ENCODE measurements at places on chromosomes 4 and X. TPM values are rescaled to one million over a fixed set of nuclear protein-coding genes. Genes with fewer than 3 reads are reported as not detected.
A peak's percentile ranks its signal among the peaks of the same experiment; 100 is the strongest.

Gene CPLX1
- 2.7 TPM for total RNA-seq

Gene VAMP7
- total RNA-seq = 29.5 TPM

DNA sequence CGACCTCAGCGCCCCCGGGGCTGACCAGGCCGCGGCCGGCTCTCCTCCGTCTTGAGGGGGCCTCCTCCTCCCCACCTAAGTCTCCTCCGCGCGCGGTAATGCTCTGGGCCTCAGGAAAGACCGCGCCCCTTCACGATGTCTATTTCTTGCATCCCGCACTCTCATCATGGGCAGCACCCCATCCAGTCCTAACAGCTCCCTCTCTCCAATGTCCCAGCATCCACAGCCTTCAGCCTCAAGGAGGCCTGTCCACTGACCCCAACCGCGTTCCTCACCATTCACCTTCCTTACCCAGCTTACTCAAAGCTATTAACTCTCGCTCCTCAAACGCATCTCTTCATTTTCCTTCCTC, 77.5 kb downstream of the MAGED4 start:
- no peak for DNase-seq

Gene SSX4
- total RNA-seq = not detected

DNA sequence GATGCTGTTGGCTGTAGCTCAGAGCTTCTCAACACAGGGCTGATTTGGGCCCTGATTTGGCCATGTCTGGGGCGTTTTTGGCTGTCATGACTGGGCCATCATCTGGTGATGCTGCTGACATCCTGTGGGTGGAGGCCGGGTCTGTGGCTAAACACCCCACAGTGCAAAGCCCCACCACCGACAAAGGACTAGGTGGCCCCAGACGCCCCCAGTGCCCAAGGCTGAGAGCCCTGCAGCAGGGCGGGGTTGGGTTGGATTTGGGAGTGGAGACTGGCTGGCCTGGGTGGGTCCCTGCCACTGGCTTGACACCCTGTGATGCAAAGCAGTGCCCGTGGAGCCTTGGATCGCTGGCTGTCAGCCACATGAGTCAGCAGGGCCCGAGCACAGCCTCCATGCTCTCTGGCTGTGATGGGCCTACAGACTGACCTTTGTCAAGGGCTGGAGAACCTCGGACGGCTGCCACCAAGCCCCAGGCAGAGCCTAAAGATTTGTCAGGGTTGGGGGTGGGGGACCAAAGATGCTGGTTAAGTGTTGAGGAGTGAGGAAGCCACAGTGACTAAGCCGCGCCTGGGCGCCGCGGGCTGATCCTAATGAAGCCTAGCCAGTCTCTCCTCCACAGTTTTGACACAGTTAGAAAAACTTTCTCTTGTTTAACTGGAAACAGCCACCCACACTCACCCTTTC, 28.3 kb downstream of the CYTL1 start:
- peak; percentile 76 for DNase-seq

Gene XK
- 26.7 TPM for total RNA-seq

DNA sequence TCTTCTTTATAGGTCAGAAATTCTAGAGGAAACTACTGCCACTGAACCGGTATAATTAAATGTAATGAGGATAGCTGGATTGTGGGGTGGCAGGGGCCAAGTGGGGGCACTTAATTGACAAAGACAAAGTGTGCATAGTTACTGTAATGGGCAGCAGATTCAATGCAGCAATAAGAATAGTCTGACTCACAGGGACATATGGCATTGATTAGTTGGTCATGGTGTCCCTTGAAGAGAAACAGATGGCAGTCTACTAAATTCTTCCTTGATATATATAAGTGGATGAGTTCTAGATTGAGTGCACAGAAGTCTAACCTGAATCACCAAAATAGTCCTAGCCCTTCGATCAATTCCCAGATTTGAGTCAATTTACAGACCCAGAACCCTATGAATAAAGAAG, 31.6 kb downstream of the ETDC start:
- DNase-seq = no peak

DNA sequence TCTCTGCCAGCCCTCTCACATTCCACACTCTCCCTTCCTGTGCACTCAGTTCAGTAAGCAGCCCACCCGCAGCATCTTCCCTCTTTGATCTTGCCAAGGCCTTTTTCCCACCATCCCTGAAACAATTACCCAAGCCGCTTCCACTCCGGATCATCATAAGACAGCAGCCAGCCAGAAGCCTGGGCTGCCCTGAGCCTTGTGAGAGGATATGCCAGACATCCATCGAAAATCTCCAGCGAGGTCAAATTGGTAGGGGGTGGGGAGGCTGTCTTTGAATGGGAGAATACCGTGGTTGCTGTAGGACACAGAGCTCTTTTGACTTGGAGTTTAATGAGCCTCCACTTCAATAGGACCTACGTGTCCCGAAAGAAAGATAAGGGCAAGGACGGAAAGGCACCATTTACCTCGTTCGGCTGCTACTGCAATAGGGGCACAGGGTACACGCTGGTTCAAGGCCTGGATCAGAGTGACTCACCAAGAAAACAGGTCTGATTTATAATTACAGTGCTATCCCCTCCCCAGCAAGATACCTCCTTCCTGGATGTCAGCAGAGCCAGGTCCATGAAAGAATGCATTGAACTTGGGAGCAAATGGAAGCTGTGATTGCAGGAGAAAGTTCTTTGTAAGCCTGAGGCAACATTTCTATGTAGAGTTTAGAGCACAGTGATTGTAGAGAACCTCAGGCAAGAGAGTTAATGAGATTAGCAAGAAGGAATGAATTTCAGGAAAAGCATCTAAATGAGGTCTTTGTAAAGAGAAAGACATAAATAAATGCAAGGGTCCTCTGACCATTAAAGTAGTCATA, 39.5 kb downstream of the AMOT start:
- no peak for DNase-seq

DNA sequence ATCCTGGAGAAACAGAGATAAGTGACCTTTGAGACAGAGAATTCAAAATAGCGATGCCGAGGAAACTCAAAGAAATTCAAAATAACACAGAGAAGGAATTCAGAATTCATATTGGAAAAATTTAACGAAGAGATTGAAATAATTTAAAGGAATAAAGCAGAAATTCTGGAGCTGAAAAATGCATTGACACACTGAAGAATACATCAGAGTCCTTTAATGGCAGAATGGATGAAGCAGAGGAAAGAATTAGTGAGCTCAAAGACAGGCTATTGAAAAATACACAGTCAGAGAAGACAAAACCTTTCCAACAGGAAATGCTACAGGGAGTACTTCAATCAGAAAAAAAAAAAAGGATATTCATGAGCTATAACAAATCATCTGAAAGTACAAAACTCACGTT, 185.8 kb downstream of the PARM1 start:
- DNase-seq = no peak

Gene TMEM31
- total RNA-seq = not detected

DNA sequence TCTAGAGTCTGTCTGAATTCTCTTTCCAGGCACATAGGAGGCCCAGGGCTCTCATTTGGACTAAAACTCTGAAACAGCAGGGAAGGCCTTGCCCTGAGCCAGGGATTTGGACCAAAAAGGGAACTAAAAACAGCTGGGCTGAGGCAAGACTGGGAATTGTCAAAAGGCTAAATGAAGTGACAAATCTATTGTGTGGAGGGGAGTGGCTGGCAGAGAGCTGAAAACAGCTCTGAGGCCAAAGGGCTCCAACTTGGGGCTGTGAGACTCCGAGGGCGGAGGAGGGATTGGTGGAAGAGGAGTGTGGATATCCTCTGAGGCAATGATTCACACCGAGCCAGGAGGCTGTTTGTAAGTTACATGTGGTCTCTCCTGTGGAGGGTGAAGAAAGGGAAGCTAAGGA, 63.2 kb downstream of the PHEX start:
- DNase-seq = peak; percentile 27

DNA sequence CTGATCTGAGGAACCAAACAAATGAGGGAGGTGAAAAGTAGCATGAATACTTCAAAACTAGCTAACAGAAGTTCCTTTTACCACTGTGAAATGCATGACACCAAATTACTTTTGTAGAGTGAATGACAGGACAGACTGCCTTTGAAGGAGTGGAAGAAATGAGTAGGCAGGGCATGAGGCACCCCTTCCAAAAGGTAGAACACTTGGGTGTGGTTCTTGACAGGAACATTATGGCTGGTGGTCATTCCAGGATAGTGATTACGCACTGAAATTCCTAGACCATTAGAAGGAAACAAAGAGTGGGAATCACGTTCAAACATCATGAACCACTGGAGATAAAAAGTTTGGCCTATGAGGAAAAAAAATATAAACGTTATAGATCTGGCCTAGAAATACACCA, 4.9 kb downstream of the HUWE1 start:
- no peak for DNase-seq

Gene NXF2B
- not detected for total RNA-seq

- DNase-seq = no peak
These were observed 407.0 kb downstream of the KLHL4 start for GRCh38 chrX:87924619-87925018.

GRCh38 chr4:104868958-104869357, 277.7 kb upstream of the TET2 start:
- DNase-seq = no peak

DNA sequence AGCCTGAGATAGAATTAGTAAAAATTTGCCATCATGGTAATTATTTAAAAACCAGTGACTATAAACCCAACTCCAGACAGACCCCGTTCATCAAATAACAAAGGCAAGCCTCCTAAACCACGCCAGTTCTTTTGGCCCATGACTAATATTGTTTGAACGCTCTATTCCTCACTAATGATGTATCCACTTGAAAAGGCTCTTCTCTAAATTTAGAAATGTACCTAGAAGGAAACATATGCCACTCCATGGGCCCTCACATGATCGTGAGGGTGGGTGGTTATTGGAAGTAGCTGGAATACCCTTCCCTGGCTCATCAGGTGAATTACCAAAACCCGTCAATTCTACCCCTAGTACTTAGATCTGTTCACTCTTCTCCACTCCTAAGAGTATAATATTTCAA, 249.2 kb downstream of the COL25A1 start:
- DNase-seq = no peak

DNA sequence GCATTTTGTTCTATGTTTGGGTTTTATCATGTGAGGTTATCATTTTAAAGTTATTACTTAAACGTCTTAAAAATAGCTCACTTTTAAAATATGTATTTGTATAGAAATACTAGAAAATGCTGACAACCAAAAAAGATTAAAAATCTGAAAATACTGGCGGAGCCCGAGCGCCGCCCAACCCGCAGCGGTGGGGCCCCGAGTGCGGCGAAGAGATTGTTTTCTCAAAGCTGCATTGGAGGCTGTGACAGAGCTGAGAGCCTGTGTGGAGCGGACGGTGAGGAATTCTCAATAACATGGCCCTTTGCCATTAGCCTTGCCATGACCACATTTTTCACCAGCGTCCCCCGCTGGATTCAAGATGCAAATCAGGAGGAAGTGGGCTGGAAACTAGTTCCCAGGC, 255.4 kb downstream of the NKX6-1 start:
- no peak for DNase-seq

DNA sequence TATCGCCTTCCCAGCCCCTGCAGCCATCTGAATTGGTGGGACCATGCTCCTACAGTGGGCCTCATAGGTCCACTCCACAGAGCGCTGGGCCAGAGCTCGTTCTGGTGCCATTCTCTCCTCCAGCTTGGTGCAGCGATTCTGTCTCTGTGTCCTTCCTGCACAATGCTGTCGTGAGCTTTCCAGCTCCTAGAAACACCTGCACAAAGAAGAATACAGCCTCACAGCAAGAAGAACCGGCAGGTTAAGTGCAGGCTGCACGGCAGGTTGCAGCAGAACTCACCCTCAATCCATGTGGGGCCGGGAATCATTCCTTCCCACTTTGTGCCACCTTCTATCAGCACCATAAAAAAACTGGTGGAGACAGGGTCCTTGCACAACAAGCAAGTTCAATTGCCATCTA, 101.2 kb upstream of the ENPP6 start:
- DNase-seq = no peak

- DNase-seq = no peak
These were observed 114.5 kb upstream of the KIT start for GRCh38 chr4:54543088-54543795.

DNA sequence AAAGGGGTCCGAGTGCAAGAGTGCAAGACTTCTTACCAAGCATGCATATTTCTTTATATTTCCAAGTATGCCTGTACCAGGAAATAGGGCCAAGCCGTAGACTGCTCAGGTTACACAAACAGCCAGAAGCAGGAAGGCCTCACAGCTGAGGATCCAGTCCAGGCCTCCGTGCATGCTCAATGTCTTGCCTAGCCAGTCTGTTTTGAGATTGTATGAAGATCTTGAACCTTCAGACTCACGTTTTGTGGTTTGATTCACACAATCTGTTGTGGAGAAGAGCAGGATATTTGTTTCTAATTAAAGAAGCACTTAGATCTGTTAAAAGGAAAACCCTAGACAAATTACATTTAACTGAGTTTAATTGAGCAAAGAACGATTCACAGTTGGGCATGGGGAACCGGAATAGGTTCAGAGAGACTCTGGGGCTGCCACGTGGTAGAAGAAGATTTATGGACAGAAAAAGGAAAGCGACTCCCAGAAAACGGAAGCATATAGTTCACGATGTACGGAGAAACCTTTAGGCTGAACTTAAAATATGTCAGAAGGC, 1.2 kb downstream of the MGST2 start:
- peak; percentile 61 for DNase-seq

DNA sequence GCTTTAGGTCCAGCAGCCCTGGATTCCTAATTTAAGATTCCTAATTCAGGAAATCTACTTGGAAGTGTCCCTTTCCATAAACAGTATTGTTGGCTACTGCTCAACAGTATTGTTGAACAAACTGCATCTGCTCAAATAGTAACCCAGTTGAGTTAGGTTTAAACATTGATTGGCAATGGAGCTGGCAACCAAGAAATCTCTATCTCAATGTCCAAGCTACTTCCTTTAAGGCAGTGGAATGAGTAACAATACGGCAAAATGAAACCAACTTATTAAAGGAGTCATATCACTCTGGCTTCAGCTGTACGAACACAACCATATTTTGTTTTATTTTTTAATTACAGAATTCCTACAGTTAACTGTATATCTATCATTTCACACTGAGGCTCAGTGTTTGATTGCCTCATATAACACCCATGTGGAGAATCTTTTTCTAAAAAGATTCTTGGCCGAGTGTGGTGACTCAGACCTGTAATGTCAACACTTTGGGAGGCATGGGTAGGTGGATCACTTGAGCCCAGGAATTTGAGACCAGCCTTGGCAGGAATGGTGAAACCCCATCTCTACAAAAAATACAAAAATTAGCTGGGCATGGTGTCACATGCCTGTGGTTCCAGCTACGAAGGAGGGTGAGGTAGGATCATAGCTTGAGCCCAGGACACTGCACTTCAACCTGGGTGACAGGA, 71.7 kb upstream of the IL13RA1 start:
- DNase-seq = no peak

Gene PARM1
- 282 TPM for total RNA-seq

DNA sequence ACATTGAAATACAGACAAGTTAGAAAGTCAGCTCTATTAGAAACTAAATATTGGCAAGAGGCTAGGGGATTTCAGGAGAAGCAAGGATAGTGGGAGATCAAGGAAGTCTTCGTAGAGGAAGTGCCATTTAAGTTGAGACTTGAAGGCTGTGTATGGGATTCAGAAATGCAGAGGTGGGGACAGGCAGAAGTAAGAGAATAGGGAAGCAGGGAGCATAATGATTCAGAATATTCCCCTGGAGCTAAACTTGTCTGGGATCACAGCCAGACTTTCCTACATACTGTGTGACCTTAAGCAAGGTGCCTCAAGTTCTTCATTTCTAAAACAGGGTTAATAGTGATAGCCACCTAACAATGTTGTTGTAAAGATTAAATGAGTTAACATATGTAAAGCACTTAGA, 108.8 kb downstream of the DDIT4L start:
- DNase-seq = no peak

- DNase-seq = peak; percentile 62
These were observed 1.4 kb upstream of the DOK7 start for GRCh38 chr4:3461515-3462291.
